Naive thymus-derived CD8-positive, alpha-beta T cell (primary cell): ENCODE measurements at places on chromosomes 2 and 18.

- no peak overlapping the region for H3K4me3 ChIP-seq
- H3K4me1 ChIP-seq, result no peaks in the 10 kb centered on the region
- H3K27ac ChIP-seq, result no peak overlapping the region
- H3K36me3 ChIP-seq, result no peaks in the 10 kb centered on the region
- DNase-seq, result no peak
These were observed 100.4 kb upstream of the SMAD2 start for GRCh38 chr18:48030616-48031480.

DNA sequence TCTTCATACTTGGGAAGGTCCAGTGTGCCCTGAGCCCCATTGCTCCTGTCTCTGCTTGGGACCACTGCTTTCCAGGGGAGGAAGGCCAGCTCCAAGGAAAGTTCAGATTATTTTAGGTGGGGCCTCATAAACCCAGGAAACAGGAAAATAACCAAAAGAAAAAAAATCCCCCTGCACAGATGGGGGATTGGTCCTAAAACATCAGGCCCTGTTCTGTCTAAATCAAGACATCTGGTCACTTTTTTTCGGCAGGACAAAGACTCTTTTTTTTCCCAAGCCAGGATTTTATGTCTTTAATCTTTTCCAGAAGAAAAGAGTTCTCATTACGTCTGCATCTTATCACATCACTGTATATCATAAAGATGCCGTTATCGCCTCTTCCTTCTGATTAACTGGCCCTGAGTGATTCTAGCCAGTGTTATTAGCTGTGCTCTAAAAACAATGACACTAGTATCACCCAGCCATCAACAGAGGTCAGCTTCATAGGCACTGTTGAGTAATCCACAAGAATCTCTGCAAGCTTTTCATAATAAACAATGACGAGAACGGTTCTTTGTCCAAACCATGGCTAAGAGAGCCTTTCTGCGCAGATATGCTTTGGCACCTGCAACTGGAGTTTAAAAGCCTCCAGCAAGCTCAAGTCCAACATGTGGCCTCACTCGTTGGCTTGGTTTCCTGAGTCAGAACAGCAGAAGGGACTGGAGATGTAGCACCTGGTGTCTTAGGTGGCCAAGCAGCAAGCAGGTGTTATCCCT lies 138.2 kb downstream of the VAPA start:
- no peak for DNase-seq
- no peaks in the 10 kb centered on the region for H3K36me3 ChIP-seq
- no peak overlapping the region for H3K4me3 ChIP-seq
- no peaks in the 10 kb centered on the region for H3K4me1 ChIP-seq
- H3K27ac ChIP-seq, result no peak overlapping the region

DNA sequence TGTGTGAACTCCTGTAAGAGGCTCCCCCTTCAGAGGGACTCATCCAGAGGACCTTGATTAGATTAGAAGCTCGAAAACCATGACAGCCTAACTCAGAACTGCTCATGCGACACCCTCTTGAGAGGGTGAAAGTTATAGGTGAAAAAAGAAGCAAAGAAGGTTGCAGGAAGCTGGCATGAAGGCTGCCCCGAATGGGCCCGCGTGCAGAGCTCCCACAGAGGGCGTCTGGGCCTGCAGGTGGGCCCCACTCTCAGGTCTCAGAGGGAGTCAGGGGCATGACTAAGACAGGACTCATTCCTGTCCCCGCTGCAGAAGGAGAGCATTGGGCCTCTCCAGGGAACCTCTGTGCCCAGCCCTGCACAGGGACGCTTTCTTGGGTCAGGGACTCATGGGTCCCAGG lies 235.4 kb downstream of the EIPR1 start:
- no peak overlapping the region for H3K4me3 ChIP-seq
- no peak for DNase-seq
- H3K4me1 ChIP-seq, result no peaks in the 10 kb centered on the region
- H3K27me3 ChIP-seq, result no peaks in the 10 kb centered on the region
- no peaks in the 10 kb centered on the region for H3K36me3 ChIP-seq
- no peak overlapping the region for H3K27ac ChIP-seq

DNA sequence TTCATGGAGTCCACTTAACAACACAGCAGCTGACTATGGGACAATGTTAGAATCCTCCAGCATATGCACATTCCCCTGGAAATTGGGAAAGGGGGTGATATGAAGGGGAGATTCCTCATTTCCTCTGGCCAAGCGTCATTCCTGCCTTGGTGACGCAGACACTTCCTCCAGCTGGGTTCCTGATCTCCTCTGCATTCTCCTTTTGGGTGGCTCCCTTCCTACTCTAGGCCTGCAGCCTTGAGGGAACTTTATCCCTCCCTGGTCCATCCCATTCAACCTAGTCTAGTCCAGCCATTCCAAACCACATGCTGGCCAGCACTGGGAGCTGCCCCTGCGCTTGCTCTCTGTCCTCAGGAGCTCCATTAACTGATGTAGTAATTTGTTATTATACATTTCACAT lies 216.8 kb downstream of the VAPA start:
- DNase-seq, result no peak
- H3K27me3 ChIP-seq, result peaks cover 34% of the 10 kb centered on the region
- H3K36me3 ChIP-seq, result no peaks in the 10 kb centered on the region

GRCh38 chr2:27736031-27736889 lies 35.3 kb upstream of the MRPL33 start:
- H3K36me3 ChIP-seq, result no peaks in the 10 kb centered on the region
- no peak for DNase-seq
- peak overlapping the region; percentile 73 for H3K4me3 ChIP-seq
- H3K4me1 ChIP-seq, result peaks cover 12% of the 10 kb centered on the region

- H3K27me3 ChIP-seq, result peaks cover 13% of the 10 kb centered on the region
- no peaks in the 10 kb centered on the region for H3K36me3 ChIP-seq
- no peak overlapping the region for H3K4me3 ChIP-seq
These were observed 120.3 kb downstream of the MEP1B start for GRCh38 chr18:32310101-32310500.

DNA sequence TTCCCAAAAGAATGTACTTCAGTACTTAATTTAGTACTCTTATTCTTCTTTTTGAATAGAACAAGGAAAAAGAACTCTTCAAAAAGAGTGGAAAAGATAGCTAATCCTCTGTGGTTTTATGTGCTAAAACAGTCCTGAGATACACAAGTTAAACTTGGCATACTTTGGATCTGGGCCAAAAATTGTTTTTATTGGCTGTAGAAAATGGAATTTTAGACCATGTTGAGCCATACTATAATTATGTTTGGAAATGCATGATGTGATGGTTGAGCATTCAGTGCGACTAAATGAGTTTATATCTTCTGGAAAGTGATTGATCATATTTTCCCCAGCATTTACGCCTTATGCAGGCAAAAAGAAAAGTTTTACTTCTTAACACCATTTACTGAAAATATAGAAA lies 18.0 kb upstream of the PDE1A start:
- no peaks in the 10 kb centered on the region for H3K4me1 ChIP-seq
- H3K27me3 ChIP-seq, result no peaks in the 10 kb centered on the region
- no peak for DNase-seq
- H3K27ac ChIP-seq, result no peak overlapping the region
- no peak overlapping the region for H3K4me3 ChIP-seq

DNA sequence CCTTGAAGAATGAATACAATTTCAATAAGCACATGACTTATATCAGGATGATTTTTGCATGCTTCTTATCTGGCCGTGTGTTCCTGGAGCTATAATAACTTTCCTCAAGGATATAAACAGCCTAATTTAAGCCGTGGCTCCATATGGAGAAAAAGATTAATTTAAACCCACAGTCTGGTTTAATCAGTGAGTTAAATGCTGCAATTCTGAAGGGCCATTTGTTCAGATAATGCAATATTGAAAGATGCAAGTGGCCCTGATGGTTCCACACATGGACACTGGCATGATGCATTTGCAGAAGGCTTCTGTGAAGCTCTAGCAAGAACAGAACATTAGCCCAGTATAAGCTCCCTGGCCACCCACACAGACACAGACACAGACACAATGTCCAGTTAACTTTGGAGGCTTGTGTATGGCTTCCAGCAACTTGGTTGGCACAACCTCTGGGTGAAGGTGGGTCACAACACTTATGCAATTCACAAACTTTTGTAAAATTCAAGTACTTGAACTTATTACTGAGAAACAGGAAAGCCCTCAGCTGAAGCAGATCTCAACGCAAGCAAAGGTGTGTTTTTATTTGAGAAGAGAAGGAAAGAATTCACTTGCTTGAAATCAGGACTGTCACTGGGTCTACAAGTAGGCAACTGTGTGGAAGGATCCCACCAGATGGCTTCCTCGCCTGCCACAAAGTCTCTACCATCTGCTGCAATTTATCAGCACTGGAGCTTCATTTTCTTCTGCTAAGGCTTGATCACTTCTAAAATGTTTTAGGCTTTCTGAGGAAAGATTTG lies 63.3 kb downstream of the MDH1 start:
- no peak overlapping the region for H3K27ac ChIP-seq
- H3K4me1 ChIP-seq, result no peaks in the 10 kb centered on the region
- peaks cover 4% of the 10 kb centered on the region for H3K36me3 ChIP-seq
- H3K27me3 ChIP-seq, result peaks cover 2% of the 10 kb centered on the region

GRCh38 chr2:25168256-25169072 lies at the start of gene POMC:
TSS of gene POMC (minus strand) at chr2:25168580. CDS start at chr2:25164772, 3,808 bp downstream.
- DNase-seq, result peak; percentile 34
- H3K4me1 ChIP-seq, result peaks cover 24% of the 10 kb centered on the region
- peaks cover 16% of the 10 kb centered on the region for H3K27me3 ChIP-seq
- no peaks in the 10 kb centered on the region for H3K36me3 ChIP-seq

DNA sequence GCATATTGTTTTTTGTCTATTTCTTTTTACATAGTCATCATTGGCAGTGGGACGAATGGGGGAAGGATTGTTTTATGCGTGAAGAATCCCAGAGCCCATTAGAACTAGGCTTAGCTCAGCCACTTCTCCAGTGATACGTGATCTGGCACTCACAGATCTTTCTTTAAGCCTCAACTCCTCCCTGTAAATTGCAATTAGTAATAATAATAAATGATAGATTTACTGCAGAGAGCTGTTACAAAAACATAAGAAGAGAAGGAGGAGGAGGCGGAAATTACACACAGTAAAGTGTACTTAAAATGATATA lies 629.3 kb downstream of the NRXN1 start:
- H3K4me1 ChIP-seq, result no peaks in the 10 kb centered on the region
- DNase-seq, result no peak
- H3K27me3 ChIP-seq, result no peaks in the 10 kb centered on the region
- no peak overlapping the region for H3K27ac ChIP-seq

- peak overlapping the region; percentile 61 for H3K4me3 ChIP-seq
- H3K36me3 ChIP-seq, result peaks cover 5% of the 10 kb centered on the region
- peak overlapping the region; percentile 37 for H3K27ac ChIP-seq
- no peaks in the 10 kb centered on the region for H3K27me3 ChIP-seq
- DNase-seq, result peak; percentile 55
These were observed 18.1 kb downstream of the LPIN2 start for GRCh38 chr18:2994603-2995432.

DNA sequence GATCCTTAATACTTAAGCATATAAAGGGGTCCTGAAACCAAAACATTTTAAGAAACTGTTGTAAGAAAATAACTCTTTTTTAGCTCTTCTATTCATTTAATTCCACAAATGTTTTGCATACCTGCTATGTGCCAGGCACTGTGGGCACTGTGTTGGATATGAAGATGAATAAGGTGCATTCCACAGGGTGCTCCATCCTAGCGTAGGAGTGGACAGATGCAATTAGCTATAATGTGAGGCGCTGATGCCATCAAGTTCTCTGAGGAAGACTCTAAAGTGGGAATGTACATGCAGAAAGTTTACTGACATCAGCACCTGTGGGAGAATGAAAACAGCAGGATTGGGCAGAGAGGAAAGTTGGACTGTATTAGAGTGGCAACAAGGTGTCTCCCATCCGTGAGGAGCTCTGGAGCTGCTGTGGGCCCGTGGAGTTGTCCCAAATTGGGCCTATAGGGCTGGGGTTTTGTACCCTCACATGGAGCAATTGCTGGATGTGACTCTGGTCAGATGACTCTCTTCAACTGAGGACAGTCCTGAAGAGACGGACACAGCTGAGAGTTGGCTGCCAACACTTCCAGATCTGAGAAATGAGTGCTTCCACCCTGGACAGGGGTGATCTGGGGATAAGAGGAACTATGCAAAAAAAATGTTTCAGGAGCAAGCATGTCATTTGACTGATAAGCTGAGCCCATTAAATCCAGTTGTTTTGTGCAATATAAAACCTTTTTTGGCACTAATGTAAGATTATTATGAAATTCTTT lies 22.3 kb downstream of the CD8A start:
- no peaks in the 10 kb centered on the region for H3K36me3 ChIP-seq
- H3K4me3 ChIP-seq, result no peak overlapping the region
- H3K27ac ChIP-seq, result no peak overlapping the region
- no peaks in the 10 kb centered on the region for H3K27me3 ChIP-seq
- DNase-seq, result no peak

DNA sequence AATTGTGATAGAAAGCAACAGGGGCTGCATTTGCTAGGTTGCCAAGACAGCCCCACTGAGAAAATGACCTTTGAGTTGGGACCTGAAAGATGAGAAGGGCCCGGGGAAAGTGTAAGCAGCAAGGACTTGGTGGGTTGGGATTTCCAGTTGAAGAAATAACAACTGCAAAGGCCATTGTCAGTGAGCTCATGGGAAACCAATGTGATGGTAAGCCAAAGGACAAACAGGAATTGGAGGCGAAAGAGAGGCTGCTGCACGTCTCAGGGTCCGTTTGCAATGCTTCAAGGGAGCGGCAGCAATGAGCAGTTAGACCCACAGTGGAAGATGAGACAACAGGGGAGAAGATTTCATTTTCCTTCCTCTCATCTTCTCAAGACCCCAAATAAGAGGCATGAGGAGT lies 51.5 kb upstream of the RGPD4 start:
- H3K4me1 ChIP-seq, result no peaks in the 10 kb centered on the region
- no peak overlapping the region for H3K4me3 ChIP-seq
- no peak overlapping the region for H3K27ac ChIP-seq

- no peaks in the 10 kb centered on the region for H3K27me3 ChIP-seq
- no peak overlapping the region for H3K4me3 ChIP-seq
- no peaks in the 10 kb centered on the region for H3K4me1 ChIP-seq
These were observed 39.0 kb upstream of the LYPD6B start for GRCh38 chr2:148999451-148999921.

- peak; percentile 44 for DNase-seq
- no peaks in the 10 kb centered on the region for H3K27me3 ChIP-seq
- peak overlapping the region; percentile 98 for H3K27ac ChIP-seq
- peak overlapping the region; percentile 65 for H3K4me3 ChIP-seq
These were observed 57.1 kb downstream of the ZFP36L2 start for GRCh38 chr2:43169099-43169945.

- H3K27me3 ChIP-seq, result no peaks in the 10 kb centered on the region
- no peaks in the 10 kb centered on the region for H3K36me3 ChIP-seq
- no peak overlapping the region for H3K27ac ChIP-seq
- no peak overlapping the region for H3K4me3 ChIP-seq
- no peak for DNase-seq
These were observed 222.8 kb downstream of the NAPG start for GRCh38 chr18:10748641-10749040.
